ENCODE measurements at places on chromosomes 5 and 9.

- no peak for DNase-seq
Measured at GRCh38 chr5:66416698-66417097, 179.5 kb upstream of the MAST4 start.

- no peak for DNase-seq
Measured at GRCh38 chr9:84807870-84808390, 138.4 kb downstream of the NTRK2 start.

DNA sequence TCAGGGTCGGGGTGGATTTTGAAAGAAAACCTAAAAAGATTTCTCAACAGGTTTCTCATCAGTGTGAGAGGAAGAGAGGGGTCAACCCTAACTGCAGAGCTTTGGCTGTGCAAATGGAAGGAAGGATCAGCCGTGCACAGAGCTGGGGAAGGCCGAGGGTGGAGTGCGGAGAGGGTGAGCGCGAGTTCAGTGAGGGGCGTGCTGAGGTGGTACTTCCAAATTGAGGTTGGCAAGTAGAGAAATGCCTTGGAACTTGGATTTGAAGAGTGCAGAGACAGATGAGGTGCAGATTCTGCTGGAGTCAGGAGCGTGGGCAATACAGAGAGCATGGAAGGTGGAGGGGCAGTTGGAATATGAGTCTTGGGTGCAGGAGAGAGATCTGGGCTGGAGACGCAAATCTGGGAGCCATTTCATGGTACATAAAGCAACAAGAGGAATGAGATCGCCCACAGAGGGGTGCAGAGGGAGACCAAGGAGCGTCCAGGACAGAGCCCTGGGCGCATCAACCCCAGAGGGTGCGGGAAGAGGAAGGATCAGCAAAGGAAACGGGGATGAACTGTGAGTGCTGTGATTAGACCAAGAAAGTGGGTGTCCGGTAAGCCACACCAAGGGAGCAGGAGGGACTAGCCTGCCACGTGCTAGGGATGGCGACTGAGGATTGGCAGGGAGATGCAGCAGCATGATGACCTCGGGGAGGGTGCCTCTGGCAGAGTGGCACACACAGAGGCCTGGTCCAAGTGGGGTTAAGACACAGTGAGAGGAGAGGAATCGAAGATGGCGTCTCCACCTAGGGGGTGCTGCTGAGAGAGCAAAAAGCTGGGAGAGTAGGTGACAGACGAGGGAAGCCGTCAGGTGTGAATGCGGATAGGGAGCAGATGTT is 105.8 kb downstream of the ADAMTS2 start:
- DNase-seq, result no peak

DNA sequence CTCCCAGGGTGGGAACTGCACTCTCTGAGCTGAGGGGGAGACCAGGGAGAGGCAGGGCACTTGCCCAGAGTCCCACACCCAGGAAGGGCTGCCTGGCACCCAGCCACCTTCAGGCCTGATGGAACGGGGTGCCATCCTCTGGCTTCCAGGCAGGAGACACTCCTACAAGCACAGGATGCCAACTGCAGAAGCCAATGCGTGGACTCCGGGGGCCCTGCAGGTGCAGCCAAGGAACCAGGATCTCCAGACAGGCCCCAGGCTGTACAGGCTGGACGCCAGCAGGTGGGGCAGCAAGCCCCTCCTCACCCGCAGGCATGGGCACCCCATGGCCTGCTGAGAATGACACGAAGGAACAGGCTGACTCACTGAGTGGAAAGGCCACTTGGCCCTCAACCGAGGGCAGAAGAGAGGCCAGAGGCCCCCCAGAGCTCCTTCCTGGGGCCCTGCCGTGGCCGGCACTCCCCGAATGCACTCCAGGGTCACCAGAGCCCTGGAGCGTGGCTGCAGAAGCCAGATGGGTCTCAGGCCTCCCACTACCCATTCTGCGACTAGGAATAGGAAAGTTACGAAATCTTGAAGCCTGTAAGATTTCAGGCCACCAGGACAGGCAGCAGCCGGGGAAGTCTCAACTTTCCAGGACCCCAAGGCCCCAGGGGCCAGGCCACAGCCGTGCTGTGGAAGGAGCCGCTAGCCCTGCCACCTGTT is 15.7 kb downstream of the NACC2 start:
- no peak for DNase-seq

- no peak for DNase-seq
Measured at GRCh38 chr9:126698756-126699155, 85.0 kb downstream of the LMX1B start.

- DNase-seq, result peak; percentile 57
Measured at GRCh38 chr5:318341-318897, 3.1 kb upstream of the AHRR start.
